Activated CD4-positive, alpha-beta T cell treated with anti-CD3 and anti-CD28 coated beads, Interleukin-2, Interleukin-4, amounts not matched to agents 100 ng/mL and 50 ng/mL, durations not matched to agents 16 hours and 8 hours (primary cell): ENCODE measurements at places on chromosomes 7 and 10.

DNA sequence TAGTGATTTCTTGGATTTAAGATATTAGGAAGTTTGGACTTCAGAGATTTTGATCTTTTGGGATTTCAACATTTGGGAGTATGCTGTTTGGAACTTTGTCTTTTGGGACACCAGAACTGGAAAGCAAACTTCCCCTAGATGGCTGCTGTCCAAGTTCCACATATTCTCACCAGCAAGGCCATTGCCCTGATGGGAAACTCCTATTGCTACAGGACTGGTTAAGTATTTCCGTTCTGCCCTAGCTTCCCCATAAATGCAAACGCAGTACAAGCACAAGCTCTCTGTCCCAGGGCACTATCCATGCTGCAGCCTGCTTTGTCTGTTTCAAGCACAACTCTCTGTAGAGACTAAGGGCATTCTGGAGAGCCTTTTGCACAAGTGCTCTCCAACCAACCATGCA lies 79.3 kb upstream of the SLC25A13 start:
- no peak for DNase-seq

- no peak for DNase-seq
These were observed 185.9 kb downstream of the MAD1L1 start for GRCh38 chr7:2046581-2047565.

DNA sequence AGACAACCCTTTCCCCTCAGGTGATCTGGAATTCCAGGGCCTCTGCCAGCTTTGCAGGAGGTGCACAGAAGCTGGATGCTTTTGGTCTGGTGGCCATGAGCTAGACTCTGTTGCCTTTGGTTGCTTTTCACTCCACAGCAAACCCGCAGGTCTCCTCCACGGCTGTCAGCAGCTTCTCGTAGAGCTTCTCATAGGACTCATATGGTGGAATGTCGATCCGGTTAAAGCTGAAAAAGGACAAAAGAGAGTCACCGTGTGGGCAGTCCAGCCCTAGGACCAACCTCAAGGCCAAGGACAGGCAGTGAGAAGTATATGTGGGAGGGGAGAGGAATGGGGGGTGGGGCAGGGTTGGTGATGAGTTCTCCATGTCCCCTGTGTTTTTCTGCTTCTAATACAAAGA lies 113.5 kb downstream of the SMURF1 start:
- no peak for DNase-seq

DNA sequence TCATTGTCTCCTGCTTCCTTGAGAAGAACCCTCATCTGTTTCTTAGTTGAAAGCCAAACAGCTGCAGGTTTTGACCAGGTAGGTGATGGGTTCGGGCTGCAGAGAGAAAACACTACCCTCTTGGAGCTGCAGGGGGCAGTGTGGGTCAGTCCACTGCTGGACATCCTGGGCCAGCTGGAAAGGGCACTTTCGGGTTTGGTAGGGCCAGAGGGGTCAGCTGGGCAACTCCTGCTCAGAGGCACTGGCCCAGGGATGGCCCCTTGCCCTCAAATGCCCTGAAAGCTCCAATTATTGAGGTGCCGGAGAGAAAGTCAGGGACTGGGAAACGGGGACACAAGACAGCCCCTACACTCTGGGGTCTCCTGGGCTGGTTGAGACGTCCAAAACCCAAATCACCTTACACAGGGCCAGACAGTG lies 90.7 kb downstream of the MKI67 start:
- DNase-seq, result peak; percentile 50

DNA sequence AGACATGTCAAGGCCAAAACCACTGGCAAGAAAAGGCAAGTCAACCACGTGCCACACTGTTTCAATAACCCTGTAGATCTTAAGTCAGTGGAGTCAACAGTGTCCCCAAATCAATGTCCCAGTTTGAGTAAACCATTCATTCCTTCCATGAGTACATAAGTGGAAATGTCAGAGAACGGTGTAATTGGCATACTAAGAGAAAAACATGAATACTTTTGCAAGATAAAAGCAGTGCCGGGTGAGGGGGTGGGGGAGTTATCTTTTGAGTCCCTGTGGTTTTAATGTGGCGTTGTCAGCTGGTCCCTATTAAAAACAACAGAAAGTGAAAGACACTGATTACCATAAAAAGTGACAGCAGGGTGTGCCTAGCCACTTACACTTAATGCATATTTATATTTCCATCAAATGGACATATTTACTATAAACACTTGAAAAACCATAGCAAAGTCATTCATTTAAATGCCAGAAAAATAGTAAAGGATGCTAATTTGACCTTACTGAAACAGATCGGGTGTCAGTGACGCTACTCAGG lies 37.8 kb downstream of the RSU1 start:
- DNase-seq, result peak; percentile 52
